CD4-positive, alpha-beta T cell treated with Interleukin-4 for 4 hours (primary cell): ENCODE measurements at places on chromosomes 5 and 9.

GRCh38 chr5:176730815-176731475 is 79.4 kb upstream of the UNC5A start:
- no peak for DNase-seq

DNA sequence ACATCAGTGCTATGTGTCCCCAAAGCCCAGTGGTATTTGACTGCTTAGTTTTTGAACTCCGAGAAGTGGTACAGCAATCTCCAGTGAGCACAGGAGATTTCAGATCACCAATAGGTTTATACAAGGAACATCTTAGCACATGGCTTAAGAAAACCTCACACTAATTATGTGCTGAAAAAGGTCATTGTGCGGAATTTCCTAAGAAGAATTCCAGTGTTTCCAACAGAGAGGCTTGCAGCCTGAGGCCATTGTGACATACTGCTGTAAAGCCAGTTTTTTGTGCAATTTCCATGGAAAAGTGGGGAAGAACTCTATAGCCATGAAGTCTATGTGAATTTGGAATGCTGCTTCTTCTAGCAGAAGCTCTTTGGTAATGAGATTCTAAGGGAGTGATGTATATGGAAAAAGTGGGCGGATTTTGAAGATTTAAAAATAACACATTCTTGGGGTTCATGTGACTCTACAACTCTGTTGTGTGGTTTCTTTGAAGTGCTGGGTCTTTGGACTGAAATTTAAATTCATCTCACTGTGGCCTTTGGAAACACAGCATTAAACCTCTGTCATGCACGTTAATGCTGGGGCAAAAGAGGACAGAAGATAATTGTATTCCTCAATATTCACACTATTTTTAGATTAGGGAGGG is 110.5 kb upstream of the CD180 start:
- DNase-seq = no peak

- no peak for DNase-seq
These were observed 87.5 kb upstream of the RANBP3L start for GRCh38 chr5:36389245-36389644.

GRCh38 chr5:160833806-160834205 is 18.2 kb downstream of the ATP10B start:
- DNase-seq = no peak

DNA sequence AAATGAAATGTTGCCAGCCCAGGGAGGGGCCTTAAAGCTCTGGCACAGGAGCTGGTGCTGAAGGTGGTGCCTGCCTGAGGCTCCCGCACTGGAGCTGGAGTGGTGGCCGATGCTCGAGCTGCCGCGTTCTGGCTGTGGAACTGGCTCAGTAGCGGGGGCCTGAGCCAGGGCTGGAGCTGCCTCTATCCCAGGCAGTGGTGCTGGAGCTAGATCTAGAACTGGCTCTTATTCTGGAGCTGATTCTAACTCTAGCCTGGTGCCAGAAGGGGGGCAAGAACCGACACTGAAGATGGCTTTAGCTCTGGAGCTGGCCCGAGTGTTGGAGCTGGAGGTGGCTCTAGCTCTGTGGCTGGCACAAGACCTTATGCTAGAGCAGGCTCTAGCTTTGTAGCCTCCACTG is 19.2 kb downstream of the OBP2B start:
- DNase-seq = no peak

DNA sequence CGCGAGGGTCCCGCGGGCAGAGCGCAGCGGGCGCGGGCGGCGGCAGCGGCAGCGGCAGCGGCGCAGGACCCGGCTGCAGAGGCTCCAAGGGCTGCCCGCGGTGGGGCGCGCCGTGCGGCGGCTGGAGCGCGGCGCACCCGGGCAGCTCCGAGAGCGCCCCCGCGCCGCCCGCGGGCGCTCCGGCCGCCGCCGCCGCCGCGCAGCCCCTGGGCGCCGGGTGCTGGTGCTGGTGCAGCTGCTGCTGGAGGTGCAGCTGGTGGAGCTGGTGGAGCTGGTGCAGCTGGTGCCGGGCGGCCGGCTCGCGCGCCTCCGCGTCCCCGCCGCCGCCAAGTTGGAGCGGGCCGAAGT is 644 bp downstream of the IER5L start:
- peak; percentile 15 for DNase-seq

GRCh38 chr5:71829206-71829605 is 110.1 kb downstream of the CARTPT start:
- no peak for DNase-seq
